ENCODE measurements at places on chromosomes 3 and 15.

GRCh38 chr3:15341030-15341726, 8.8 kb upstream of the SH3BP5 start:
- no peak overlapping the region for H3K4me3 ChIP-seq
- H3K36me3 ChIP-seq: no peaks in the 10 kb centered on the region
- no peak for DNase-seq
- no peaks in the 10 kb centered on the region for H3K27me3 ChIP-seq
- H3K27ac ChIP-seq: no peak overlapping the region

DNA sequence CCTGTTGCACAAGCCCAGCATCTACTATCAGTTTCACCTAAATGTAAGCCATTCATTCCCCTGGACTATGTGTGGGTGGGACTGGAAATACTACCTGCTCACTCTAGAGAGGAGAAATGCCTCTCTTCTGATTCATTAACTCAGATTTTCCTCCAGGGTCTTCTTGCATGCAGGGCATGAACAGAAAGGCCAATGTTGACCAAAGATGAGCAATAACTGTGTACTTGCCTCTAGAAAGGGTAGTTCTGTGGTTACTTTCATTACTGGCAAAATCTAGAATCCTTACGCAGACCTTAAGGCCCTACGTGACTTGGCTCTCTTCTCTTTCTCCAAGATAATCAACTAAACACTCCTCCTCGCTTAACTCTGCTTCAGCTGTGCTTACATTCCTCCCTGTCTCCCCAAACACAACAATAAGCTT, 81.4 kb upstream of the PSMD6 start:
- DNase-seq: peak; percentile 10
- H3K27me3 ChIP-seq: no peaks in the 10 kb centered on the region
- no peaks in the 10 kb centered on the region for H3K4me1 ChIP-seq
- H3K4me3 ChIP-seq: no peak overlapping the region
- no peak overlapping the region for H3K27ac ChIP-seq
- H3K36me3 ChIP-seq: no peaks in the 10 kb centered on the region

DNA sequence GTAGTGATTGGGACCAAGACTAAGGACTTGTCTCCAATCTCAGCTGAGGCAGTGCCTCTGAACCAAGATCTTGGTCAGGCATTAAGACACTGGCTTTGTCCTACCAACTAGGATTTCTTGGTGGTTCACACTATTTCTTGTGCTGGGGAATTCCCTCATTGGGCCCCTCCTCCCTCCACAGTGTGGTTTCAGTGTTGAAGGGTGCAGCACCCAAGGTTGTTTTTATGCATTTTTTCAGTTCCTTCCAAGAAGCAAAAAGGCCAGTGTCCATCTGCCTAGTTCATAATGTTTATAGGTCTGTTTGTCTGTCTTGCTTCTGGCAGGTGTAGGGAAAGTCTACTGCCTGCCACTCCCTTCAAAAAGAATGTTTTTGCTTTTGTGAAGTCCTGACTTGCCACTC, 10.6 kb upstream of the ITPKA start:
- H3K36me3 ChIP-seq: peaks cover 32% of the 10 kb centered on the region
- DNase-seq: no peak
- no peak overlapping the region for H3K4me3 ChIP-seq
- no peak overlapping the region for H3K27ac ChIP-seq

DNA sequence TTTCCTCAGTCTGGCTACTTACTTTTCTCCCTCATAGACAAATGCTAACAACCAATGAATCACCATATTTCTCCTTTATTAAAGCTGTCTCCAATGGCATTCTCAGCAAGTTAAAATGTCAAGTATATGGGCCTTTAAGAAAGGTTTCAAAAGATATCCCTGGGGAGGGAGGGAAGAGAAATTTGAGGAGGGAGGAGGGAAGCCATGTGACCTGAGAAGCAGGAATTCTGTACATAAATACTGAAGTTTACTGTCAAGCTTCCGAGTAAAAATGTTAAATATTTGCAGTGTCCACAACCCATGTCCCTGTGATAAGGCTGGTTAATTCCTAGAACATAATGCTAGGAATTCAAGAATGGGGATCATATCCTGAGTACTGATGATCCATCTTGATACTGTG, 175.9 kb downstream of the CNTN4 start:
- H3K4me1 ChIP-seq: no peaks in the 10 kb centered on the region
- H3K27ac ChIP-seq: no peak overlapping the region
- no peaks in the 10 kb centered on the region for H3K36me3 ChIP-seq
- no peak overlapping the region for H3K4me3 ChIP-seq
- H3K27me3 ChIP-seq: no peaks in the 10 kb centered on the region

GRCh38 chr3:18080198-18080689, 337.8 kb upstream of the TBC1D5 start:
- H3K36me3 ChIP-seq: no peaks in the 10 kb centered on the region
- no peaks in the 10 kb centered on the region for H3K27me3 ChIP-seq
- peaks cover 48% of the 10 kb centered on the region for H3K4me1 ChIP-seq
- peak overlapping the region; percentile 72 for H3K27ac ChIP-seq

GRCh38 chr3:190826018-190826417, 36.5 kb downstream of the GMNC start:
- DNase-seq: no peak
- no peak overlapping the region for H3K4me3 ChIP-seq
- no peaks in the 10 kb centered on the region for H3K4me1 ChIP-seq
- H3K36me3 ChIP-seq: no peaks in the 10 kb centered on the region

DNA sequence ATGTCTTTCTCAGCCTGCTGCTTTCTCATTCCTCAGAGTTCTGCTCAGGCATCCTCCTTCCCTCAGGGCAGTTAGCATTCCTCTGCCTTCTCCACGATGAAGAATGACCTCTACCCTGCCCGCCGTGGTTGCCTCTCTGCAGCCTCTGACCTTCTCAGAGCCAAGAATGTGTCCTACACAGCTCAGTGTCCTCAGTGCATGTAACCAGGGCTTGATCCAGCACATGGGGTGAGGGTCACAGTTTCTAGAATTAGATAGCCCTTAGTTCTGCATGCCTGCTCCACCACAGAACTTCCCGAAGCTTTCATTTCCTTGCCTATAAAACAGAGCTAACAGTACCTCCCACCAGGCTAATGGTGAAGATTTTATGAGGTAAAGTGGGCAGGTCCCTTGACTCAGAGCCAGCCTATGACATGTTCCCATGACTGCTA, 182.1 kb downstream of the CLSTN2 start:
- no peak overlapping the region for H3K27ac ChIP-seq
- no peak for DNase-seq
- no peaks in the 10 kb centered on the region for H3K4me1 ChIP-seq
- no peaks in the 10 kb centered on the region for H3K36me3 ChIP-seq
- H3K4me3 ChIP-seq: no peak overlapping the region

DNA sequence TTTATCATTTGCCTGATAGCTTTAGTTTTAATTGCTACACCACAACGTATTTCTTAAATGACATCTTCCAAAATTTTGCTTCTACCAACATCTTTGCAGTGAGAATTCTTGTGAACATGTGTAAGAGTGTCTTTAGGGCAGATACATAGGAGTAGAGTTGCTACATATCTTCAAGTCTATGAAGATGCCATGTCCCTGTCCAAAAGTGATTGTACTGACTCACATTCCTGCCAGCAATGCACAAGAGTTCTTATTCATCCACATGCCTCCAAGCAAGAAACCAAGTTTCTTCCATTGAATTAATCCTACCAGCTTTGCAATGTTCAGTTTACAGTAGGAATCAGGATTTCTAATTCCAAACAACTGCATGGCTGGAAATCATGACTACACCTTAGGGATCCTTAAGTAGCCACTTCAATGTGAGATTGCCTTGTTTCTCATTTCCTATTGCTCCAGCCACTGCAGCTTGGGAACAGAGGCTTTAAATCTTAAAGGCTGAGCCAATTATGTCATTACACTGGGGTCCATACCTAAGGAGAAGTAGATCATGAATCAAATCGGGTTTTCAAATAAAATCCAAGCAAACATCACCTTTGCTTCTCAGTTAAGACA, 44.5 kb downstream of the BCL2L10 start:
- no peaks in the 10 kb centered on the region for H3K4me1 ChIP-seq
- no peaks in the 10 kb centered on the region for H3K27me3 ChIP-seq
- H3K4me3 ChIP-seq: no peak overlapping the region
- no peak for DNase-seq
- H3K36me3 ChIP-seq: peaks cover 13% of the 10 kb centered on the region
- no peak overlapping the region for H3K27ac ChIP-seq

GRCh38 chr3:52146189-52146588, 8.0 kb downstream of the POC1A start:
- no peaks in the 10 kb centered on the region for H3K36me3 ChIP-seq
- no peaks in the 10 kb centered on the region for H3K27me3 ChIP-seq
- H3K4me3 ChIP-seq: no peak overlapping the region

DNA sequence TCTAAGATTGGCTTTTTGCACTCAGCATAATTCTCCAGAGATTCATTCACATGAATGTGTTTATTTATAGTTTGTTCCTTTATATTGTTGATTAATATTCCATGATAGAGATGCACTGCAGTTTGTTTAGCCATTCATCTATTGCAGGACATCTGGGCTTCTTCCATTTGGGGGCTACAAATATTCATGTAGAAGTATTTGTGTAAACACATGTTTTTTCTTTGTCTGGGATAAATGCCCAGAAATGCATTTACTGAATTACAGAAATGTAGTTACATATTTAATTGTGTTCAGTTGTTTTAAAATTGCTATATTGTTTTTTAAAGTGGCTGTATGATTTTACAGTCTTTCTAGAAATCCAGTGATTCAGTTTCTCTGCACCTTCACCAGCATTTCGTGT, 635.0 kb downstream of the ZIC1 start:
- DNase-seq: no peak
- H3K4me3 ChIP-seq: no peak overlapping the region
- no peak overlapping the region for H3K27ac ChIP-seq
- H3K36me3 ChIP-seq: no peaks in the 10 kb centered on the region
- H3K4me1 ChIP-seq: no peaks in the 10 kb centered on the region

DNA sequence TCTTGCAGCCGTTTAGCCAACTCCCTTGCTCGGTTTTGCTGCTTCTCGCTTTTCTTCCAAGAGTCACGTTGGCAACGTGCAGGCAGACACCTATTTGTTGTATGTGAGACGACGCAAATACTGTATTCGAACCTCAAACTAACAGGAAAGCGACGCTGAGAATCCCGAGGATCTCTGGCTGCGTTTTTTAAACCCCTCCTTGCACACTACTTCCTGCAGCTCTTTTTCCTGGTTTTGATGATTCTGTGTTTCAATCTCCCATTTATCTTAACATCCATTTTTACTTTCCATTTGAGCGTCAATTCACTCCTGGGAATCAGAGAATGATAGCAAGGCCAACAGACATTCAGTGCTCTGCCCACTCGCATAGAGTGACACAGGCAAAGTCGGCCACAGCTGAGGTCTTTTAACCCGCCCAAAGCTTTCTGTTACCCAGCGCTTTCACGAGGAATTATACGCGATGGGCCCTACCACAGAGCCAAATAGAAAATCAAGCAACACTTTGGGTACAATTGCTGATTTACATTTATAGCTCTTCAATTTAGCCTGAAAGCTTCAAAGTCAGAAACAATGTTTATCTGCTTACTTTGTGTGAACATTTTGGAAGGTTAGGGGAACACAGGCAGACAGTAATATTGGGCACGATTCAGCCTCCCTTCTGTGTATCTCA, 1.6 kb upstream of the ANXA2 start:
- no peak overlapping the region for H3K4me3 ChIP-seq
- no peak overlapping the region for H3K27ac ChIP-seq
- no peaks in the 10 kb centered on the region for H3K36me3 ChIP-seq
- no peaks in the 10 kb centered on the region for H3K27me3 ChIP-seq
- peaks cover 6% of the 10 kb centered on the region for H3K4me1 ChIP-seq

DNA sequence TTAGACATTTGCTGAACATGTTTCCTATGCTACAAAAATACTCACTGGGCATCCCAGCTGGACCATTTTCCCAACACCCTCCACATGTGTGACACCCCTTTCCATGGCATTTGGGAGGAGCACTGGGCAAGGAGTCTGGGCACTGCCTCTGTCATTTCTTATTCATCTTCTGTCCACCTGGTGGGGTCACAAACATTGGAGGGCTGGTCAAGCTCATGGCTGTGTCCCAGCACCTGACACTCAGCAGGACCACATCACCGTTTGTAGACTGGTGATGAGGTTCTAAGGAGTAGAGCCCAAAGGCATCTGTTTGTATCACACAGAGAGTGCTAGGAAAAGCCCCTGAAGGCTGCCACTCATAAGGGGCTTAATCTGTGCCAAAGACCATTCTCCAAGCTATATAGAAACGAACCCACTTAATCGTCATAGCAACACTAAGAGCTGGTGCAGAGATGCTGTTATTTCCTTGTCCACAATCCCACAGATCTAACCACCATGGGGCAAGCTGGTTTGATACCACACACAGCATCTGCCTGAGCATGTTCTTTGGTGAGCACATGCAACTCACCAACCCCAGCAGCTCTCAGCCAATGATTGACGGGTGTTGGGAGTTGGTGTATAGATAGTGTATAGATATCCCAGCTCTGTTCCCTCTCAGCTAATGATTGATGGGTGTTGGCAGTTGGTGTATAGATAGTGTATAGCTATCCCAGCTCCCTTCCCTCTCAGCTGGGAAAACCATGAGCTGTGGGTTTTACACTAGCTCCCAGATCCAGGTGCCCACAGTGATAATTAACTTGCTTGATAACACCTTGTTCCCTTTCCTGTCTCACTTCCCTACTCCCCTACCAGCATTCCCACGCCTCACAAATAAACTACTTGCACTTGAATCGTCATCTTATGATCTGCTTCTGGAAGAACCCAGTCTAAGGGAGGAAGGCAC, 42.7 kb upstream of the ATP2B2 start:
- H3K4me3 ChIP-seq: no peak overlapping the region
- H3K36me3 ChIP-seq: no peaks in the 10 kb centered on the region
- no peak for DNase-seq
- no peaks in the 10 kb centered on the region for H3K4me1 ChIP-seq

DNA sequence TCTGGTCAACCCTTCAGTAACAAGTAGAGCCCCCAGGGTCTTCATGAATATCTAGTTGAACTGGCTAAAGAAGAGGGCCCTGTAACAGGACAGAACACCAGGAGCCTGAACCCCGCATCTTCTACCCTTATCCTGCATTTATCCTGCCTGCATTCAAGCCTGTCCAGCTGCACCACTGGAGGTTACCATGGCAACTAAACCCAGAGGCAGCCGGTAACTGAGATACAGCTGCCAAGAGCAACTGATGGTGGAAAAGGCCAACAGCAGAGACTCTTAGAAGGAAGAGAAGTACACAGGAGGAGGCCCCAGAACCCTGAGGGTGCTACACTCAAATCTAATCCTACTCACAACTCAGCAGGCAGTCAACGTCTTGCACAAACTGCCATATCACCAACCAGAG, 3.7 kb upstream of the PRKAR2A start:
- no peaks in the 10 kb centered on the region for H3K36me3 ChIP-seq
- H3K4me1 ChIP-seq: no peaks in the 10 kb centered on the region
- peak; percentile 28 for DNase-seq
- no peak overlapping the region for H3K4me3 ChIP-seq

- H3K36me3 ChIP-seq: no peaks in the 10 kb centered on the region
- no peak for DNase-seq
- H3K27me3 ChIP-seq: no peaks in the 10 kb centered on the region
- no peak overlapping the region for H3K4me3 ChIP-seq
- no peaks in the 10 kb centered on the region for H3K4me1 ChIP-seq
- no peak overlapping the region for H3K27ac ChIP-seq
Observed at GRCh38 chr15:27468151-27468591, 497.2 kb downstream of the GABRG3 start.

GRCh38 chr3:179929091-179929529, 107.6 kb downstream of the PEX5L start:
- H3K4me1 ChIP-seq: peaks cover 4% of the 10 kb centered on the region
- no peaks in the 10 kb centered on the region for H3K36me3 ChIP-seq
- H3K4me3 ChIP-seq: no peak overlapping the region
- H3K27ac ChIP-seq: no peak overlapping the region
- H3K27me3 ChIP-seq: no peaks in the 10 kb centered on the region
- peak; percentile 73 for DNase-seq
